ENCODE measurements at places on chromosomes 7 and 10.

- no peak for DNase-seq
These were observed 346.1 kb upstream of the ANKRD30A start for GRCh38 chr10:36779238-36779846.

DNA sequence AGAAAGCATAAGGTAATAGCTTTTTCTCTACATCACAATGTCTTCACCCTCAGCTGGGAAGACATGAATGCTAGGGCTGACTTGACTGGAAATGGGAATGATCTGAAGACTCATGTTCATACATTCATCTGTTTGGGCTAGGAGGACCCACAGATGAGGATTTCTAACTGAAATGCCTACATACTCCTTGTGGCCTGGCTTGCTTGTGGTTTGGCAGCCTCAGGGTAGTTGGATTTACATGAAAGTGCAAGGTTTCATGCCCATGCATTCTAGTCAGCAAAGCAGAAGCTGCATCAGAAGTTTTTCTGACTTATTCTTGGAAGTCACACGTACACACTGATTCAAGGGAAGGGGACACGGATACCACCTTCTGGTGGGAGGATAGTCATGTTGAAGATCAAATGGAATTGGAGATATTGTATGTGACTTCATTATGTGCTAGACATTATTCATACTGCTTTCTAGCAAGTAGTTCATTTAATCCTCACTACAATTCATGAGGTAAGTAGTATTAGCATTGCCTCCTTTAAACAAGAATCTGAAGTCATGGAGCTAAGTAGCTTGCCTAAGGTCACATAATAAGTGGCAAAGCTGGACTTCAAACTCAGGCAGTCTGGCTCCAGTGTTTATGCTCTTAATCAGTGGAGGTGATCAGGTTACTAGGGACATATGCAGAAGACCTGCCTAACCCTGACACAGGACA lies 957.0 kb downstream of the LRMDA start:
- no peak for DNase-seq

- DNase-seq, result no peak
These were observed 1174.9 kb upstream of the AUTS2 start for GRCh38 chr7:68423356-68423755.

DNA sequence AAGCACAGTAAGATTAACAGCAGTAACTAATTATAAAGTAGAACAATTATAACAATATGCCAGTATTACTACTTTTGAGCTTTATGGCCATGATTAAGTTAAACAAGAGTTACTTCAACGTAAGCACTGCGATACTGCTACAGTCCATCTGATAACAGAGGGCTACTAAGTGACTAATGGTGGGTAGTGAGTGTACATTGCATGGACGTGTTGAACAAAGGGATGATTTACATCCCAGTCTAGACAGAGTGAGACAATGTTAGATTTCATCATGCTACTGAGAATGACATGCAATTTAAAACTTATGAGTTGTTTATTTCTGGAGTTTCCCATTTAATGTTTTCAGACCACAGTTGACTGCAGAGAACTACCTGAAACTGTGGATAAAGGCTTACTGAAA lies 45.6 kb downstream of the TPST1 start:
- DNase-seq, result no peak

- no peak for DNase-seq
These were observed 2.8 kb upstream of the PPP1R3C start for GRCh38 chr10:91635401-91636400.

GRCh38 chr7:66380272-66380888 lies 175.2 kb downstream of the TPST1 start:
- no peak for DNase-seq

- DNase-seq, result no peak
These were observed 101.1 kb downstream of the TPST1 start for GRCh38 chr7:66306243-66306642.

DNA sequence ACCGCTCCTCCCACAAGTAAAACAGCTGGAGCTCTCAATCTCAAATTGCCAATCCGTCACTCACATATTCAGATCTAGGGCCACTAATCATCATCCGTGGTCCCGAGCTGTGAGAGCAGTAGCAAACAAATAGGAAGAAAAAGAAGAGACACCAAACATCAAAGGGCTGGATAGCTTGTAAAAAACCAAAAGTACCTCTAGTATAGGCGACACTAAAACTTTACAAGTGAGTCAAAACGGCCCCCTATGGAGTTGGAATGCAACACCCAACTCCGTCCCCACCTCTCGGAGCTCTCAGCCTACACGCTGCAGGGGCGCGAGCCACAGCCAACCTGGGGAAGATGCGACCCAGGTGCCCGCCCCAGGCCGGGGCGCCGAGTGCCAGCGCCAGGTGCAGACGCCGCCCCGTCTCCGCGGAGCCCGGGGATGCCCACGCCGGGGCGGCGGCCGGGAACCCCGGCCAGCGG lies 581 bp downstream of the FAM3C start:
- no peak for DNase-seq

- DNase-seq, result no peak
These were observed 81.1 kb downstream of the ZMIZ1 start for GRCh38 chr10:79149662-79150443.

- DNase-seq, result no peak
These were observed 8.4 kb downstream of the SEM1 start for GRCh38 chr7:96701258-96701657.

- DNase-seq, result no peak
These were observed 87.8 kb downstream of the HDAC9 start for GRCh38 chr7:18583305-18583704.

DNA sequence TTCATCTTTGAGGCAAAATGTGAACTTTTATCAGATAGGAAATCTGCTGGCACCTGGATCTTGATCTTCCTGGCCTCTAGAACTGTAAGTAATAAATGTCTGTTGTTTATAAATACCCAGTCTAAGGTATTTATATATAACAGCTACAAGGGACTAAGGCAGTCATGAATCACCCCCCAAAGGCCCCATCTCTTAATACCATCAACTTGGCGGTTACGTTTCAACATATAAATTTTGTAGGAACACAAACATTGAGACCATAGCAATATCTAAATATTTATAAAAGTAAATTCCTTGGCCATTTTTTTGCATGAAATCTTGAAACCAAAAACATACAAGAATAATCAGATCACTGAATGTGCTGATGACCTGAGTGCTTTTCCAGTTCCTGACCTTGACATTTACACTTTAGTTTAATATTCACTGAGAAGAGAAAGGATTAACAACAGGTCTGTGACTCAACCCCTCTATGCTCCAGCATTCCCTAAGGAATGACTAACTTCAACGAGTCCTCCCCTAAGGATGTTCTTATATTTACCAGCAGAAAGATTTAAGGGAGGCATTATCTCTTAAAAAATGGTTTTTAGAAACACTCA lies 1438.5 kb upstream of the CELF2 start:
- no peak for DNase-seq

DNA sequence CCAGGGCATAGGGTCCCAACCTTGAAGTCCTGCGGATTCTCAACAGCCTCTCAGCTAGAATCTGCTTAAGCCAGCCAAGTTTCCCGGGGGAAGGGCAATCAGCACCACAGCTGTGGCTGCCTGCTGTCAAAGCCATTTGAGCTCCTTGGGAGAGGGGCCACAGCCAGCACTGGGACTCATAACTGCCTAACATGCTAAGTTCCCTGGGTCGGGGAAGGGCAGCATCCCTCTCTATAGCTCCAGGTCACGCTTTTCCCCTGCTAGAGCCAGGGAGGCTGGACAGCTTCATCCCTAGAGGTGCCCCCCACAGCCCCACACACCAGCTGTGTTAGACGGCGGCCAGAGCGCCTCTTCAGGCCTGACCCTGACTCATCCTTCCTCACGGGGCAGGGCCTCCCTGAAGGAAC lies 49.6 kb upstream of the PDE1C start:
- DNase-seq, result no peak

DNA sequence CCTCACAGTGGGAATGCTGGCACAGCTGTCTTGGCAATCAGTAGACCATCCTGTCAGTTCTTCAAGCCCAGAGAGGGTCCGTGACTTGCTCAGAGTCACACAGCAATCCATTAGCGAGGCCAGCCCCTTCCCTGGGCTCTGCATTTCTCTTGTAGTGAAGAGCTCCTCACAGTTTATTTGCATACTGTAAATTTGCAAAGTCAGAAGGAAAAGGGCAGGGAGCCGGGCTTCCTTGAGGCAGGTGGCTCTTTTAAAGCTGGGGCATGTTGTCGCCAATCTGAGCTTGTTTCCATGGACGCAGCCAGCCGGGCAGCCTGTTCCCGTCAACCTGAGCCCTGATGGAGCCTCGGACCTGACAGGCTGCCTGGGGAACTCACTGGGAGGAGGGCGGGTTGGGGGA lies 123.4 kb downstream of the CUX1 start:
- no peak for DNase-seq

- DNase-seq, result no peak
These were observed 10.8 kb upstream of the MYL7 start for GRCh38 chr7:44151956-44152355.

GRCh38 chr10:43809211-43809930 lies 160.7 kb upstream of the ZNF32 start:
- no peak for DNase-seq

DNA sequence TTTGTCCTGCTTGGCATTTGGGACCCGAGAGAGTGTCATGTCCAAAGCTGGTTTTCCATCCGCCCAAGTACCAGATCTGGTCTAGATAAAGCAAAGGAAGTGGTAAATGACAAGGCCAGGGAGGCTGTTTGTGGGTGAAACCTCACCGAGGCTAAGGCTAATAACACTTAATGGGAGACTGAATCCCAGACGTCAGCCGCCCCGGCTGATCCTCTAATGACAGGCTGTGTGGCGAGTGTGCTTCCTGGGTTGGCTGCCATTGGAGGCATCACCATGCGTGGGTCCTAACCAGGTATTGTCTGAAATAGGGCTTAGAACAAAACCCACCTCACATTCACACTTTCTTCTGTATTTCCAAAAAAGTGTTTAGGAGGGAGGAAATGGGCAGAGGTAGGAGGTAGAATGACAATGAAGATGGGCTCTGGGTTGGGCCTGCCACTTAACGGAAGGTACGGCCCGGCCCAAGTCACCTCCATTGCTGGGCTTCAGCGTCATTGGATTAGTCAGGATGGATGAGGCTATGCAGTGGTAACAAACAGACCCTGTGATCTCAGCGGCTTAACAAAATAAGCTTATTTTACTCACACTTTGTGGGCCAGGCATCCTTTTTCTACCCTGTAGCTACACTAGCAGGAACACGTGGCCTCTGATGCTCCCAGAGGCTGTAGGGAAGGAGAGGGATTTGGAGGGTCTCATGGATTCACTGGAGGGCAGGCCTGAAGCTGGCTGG lies 59.7 kb downstream of the PROSER2 start:
- DNase-seq, result no peak

DNA sequence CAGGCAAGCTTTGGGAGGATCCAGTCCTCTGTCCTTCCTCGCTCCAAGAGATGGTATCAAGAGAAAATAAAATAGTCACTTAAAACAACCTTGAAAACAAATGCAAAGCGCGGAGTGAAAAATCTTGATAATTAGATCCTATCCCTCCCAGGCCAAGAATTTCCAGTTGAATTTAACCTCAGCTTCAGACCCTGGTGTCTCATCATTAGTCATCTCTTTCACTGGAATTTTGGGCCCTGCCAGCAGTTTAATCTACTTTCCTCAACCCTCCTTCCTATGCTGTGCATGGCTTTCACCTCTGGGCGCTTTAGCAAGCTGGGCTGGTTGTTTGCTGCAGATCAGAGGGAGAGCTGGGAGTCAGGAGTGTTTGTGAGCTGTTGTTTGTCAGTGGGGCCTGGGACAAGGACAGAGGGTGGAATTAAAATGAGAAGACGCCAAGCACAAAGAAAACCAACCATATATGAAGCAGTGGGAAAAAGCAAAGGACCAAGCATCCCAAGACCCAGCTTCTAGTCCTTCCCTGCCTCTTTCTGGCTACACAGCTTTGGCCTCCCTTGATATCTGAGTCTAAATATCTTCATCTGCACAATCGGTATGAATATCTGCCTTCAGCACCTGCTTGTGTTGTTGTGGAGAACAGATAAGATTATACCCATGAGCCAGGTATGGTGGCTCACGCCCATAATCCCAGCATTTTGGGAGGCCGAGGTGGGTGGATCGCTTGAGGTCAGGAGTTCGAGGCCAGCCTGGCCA lies 13.5 kb downstream of the MYOF start:
- no peak for DNase-seq

DNA sequence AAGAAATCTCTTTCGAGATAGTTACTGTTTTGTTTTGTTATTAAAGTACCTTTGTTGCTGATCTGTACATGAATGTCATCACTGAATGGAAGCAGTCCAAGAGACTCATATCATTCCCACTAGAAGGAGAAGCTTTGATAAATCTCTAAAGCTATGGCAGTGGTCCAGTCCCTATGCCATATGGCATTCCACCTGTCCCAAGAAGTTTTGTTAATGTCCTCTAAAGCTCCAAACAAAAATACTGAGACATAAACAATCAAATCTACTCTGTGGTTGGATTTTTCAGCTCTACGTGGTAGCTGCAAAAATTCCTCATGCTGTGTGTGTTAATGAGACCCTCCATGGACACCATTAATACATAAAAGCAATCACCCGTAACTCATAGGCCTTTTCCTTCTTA lies 94.1 kb downstream of the LRRN3 start:
- DNase-seq, result no peak

DNA sequence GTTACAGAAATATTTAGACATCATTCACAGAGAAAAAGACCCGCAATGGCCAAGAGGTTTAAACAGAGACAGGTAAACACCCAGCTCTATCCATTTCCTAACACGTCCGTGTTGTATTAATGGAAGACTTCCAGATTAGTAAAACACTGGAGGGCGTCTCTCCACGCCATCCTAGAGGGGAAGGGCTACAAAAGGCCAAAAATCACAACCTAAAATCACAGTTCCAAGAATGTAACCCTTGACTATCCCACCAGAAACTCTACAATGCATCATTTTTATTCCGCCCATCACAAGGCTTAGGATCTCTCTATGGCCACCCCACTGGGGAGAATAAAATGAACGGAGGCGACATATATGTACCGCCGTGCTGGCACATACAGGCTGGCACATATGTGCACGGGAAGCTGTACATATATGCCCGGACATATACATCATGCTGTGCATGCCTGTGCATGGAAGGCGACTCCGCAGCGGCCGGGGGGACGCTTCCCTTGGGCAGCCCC lies 734 bp downstream of the PCLO start:
- DNase-seq, result no peak

- no peak for DNase-seq
These were observed 114.2 kb upstream of the FAM3C start for GRCh38 chr7:121510302-121510701.

DNA sequence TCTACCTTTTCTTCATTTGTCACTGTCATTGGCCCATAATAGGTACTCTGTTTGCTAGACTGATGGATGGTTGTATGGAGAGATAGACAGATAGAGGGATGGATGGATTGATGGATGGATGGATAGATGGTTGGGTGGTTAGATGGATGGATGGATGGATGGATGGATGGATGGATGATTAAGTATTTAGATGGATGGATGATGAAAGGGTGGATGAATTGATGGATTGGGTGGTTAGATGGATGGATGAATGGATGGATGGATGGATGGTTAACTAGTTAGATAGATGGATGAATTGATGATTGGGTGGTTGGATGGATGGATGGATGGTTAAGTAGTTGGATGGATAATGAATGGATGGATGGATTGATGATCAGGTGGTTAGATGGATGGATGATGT lies 334.7 kb upstream of the AUTS2 start:
- DNase-seq, result no peak

GRCh38 chr10:11192304-11193000 lies 174.8 kb downstream of the CELF2 start:
- DNase-seq, result no peak

Data from chondrocyte (in vitro differentiated cells).